ENCODE measurements at places on chromosomes 2 and 18.
A peak's percentile ranks its signal among the peaks of the same experiment; 100 is the strongest.

GRCh38 chr2:189111063-189111715, 68.4 kb downstream of the COL5A2 start:
- no peak for DNase-seq

- DNase-seq: peak; percentile 55
These were observed 262.1 kb downstream of the LPIN1 start for GRCh38 chr2:12008425-12009061.

- DNase-seq: no peak
These were observed 82.8 kb downstream of the QPCT start for GRCh38 chr2:37427241-37427640.

GRCh38 chr2:106020821-106021661, 173.1 kb downstream of the UXS1 start:
- DNase-seq: no peak
